ENCODE measurements at places on chromosomes 1 and 21.

GRCh38 chr1:222413436-222413835 is 134.5 kb downstream of the HHIPL2 start:
- no peak for DNase-seq

DNA sequence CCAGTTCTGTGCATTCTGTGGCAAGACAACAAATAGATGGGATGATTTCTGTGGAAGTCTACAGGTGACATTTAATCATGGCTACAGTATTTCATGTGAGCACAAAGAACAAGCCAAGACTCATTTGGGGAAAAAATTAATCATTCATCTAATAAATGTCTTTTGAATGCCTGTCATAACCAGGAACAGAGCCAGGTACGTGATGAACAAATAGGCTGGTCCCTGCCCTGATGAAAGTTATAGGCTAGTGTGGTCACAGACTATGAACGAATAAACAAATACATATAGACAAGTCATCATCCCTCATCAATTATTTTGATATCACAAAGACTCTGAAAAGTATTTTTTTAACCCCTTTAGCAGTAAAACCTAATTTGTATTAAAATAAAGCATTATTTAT is 226.4 kb upstream of the RRP15 start:
- no peak for DNase-seq

DNA sequence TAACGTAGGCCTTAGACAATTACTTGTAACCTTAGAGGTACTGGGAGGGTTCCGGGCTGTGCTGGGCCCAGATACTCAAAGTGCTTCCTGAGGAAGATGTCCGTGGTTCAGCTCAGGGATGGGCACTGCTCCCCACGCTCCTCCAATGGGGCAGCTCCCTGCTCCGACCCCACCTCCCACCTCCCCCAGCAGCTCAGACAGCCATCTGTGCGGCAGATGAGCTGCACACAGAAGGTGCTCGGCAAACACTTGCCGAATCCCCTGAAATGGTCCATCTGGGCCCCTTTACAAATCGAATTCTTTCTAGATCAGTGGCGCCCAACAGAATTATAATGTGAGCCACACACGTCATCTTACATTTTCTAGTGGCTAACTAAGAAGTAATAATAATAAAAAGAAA is 242.4 kb upstream of the RAB4A start:
- no peak for DNase-seq

DNA sequence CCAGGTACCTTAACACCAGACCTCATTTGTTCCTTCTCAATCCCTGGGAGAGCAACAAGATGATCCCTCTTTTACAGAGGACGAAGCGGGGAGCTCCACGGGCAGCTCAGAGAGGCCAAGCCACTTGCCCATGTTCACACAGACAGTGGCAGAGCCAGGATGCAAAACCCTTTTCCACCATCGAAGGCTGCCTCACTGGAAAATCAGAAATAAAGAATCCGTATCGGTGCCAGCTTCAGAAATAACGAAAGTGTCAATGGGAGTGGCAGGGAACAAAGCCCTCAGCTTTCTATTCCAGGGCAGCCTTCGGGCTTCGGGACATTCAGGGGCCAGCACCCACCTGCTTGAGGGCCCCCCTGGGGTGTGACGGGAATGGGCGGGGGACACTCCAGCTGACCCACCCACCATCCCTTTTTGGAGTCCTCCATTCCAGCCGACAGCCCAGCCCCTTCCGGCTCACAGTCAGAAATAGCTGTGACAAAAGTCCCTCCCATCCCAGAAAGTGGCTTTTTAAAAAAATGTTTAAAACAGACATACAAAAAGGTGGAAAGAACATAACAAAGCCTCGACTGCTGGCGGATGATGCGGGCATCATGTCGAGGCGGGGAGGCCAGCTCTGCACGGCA is 6.0 kb downstream of the IFFO2 start:
- DNase-seq, result no peak

GRCh38 chr1:22741118-22741517 is 30.5 kb downstream of the EPHB2 start:
- no peak for DNase-seq

DNA sequence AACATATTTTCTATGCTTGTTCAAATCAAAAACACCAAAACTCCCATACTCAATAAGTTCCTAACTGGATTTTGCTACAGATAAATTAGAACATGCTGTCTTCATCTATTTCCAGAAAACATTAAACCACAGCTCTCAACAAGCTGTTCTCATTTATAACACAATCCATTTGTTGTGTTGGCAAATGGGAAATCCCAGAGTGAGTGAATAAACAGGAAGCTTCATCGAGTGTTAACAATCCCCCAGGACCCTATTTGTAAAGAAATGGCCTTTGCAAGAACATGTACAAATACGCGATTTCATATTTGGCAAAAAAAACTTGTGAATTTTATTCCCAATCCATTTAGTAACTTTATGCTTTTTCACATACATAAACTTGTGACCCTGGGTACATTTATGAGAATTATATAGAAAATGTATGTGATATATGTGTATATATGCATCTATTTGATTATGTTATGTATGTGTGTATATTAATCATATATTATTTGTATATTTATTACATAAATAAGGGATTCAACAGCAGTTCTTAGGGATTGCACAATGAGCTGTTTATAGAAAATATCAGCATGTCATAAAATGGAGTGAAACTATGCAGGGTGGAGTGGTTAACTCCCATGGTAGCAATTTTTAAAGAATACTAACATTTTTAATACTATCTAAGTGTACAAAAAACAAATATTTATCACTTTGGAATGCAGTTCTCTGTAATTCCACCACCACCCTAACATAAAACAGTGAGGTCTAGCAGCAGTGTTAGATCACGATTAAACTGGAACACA is 160.0 kb downstream of the NEGR1 start:
- DNase-seq, result no peak

GRCh38 chr1:74470251-74470650 is 42.2 kb downstream of the LRRC53 start:
- no peak for DNase-seq

DNA sequence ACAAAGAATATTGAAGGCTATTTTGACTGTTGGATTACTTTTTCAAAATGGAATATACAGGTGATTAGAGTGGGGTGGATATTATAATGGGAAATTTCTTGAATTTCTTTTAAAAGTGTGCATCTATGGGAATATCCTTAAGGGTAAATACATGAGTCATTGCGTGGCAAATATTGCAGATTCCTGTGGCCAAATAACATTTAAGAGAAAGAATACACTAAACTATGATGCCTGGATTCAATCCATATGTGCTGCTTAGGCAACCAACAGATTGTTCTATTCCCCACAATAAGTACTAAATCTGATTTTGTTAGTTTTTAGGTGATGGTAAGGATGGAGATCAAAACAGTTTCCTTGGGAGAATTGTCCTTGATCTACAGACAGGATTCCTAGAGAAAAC is 119.5 kb downstream of the HMCN1 start:
- DNase-seq, result no peak

DNA sequence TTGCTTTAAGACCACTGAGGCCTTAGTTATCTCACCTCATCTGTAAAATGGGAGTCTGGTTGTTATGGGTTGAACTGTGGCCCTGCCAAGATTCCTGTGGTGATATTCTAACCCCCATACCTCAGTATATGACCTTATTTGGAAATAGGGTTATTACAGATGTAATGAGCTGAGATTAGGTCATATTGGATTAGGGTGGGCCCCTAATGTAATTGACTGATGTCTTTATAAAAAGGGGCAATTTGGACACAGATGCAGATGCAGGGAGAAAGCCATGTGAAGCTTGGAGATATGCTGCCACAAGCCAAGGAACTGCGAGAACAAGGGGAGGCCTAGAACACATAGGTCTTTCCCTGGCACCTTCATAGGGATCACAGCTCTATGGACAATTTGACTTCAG is 3.9 kb downstream of the C1orf87 start:
- no peak for DNase-seq

DNA sequence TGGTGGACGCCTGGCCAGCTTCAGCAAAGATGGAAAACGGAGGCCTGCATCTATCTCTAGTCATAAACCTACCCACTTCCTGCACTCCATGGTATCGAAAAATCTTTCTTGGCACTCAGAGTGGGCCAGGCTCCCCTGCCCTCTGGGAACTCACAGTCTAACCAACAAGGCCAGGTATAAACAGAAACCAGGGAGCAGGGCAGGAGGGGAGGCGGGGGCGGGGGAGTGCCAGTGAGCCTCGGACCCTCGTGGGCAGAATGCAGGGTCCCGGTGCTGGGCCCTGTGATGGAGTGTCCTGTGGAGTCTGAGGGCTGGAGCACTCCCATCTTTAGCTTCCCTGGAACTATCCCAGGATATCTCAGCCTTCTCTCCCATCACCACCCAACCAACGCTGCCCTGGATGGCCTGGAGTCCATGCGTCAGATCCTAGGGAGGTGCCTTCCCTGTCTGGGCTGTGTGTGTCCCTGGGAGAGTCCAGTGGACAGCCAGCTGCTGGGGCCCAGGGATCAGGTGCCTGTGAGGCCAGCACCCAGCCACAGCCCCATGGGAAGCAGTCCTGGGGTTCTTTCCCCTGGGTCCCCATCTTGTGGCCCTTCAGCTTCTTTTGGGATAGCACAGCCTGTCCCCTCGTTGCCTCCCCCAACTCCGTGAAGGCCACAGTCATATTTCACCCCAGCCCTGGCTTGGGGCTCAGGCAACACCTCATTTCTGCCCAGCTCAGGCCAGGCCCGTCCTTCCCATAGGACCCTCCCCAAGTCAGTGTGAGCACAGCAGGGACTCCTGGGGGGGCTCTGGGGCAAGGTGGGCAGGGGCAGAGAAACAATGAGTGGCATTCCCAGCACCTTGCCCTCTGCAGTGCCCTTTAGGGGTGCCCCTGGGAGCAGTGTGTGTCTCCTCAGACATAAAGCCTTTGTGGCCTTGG is 1.1 kb upstream of the EPS8L3 start:
- no peak for DNase-seq

- DNase-seq, result no peak
These were observed 66.9 kb downstream of the GNG12 start for GRCh38 chr1:67766141-67766978.

GRCh38 chr1:1041873-1042272 is 22.0 kb downstream of the AGRN start:
- DNase-seq, result no peak

DNA sequence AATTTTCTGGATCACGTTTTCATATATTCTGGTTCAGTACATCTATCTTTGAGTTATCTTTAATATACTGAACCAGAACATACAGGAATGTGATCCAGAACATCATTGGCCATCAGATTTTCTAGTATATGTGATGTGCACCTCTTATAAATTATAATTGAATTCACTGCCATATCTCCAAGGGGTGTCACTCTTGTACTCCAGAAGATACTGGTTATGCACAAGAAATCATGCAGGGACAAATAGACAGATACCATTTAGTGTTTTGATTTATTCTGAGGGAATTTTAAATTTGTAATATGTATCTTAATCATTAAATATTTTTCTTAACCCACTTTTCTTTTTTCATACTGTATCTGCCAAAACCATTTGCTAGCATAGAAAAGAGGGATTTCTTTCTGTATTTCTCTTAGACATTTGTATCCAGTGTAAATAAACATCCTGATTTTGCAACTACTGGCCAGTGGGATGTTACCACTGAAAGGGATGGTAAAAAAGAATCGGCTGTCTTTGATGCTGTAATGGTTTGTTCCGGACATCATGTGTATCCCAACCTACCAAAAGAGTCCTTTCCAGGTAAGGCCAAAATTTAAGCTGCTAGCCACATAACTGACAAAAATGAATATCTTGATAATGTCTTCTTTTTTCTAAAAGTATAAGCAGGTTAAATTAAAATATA is 16.7 kb downstream of the FMO3 start:
- no peak for DNase-seq

- no peak for DNase-seq
These were observed 25.0 kb downstream of the GORAB start for GRCh38 chr1:170556917-170557316.

DNA sequence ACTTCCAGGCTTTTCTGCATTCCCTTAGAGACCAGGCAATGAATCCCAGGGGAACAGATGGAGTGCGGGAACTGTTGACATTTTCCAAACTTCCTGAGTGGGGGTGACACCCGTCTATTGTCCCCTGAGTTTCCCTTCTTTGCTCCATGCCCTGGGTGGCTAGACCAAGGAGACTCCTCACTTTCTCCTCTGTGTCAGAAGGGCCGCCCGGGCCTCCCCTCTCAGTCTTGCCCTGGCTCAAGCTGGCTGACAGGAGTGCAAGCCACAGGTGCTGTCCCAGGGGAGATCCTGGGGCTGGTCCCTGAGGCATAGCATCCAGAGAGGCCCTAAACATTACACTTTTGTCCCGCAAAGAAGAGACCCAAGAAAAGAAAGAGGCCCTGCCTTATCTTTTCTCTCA is 62.8 kb downstream of the DDX20 start:
- no peak for DNase-seq
